COR-L47 (cell line): ENCODE measurements at places on chromosomes 11 and 22.

- DNase-seq, result peak; percentile 52
Measured at GRCh38 chr11:103659743-103660142, 376.7 kb upstream of the DDI1 start.

DNA sequence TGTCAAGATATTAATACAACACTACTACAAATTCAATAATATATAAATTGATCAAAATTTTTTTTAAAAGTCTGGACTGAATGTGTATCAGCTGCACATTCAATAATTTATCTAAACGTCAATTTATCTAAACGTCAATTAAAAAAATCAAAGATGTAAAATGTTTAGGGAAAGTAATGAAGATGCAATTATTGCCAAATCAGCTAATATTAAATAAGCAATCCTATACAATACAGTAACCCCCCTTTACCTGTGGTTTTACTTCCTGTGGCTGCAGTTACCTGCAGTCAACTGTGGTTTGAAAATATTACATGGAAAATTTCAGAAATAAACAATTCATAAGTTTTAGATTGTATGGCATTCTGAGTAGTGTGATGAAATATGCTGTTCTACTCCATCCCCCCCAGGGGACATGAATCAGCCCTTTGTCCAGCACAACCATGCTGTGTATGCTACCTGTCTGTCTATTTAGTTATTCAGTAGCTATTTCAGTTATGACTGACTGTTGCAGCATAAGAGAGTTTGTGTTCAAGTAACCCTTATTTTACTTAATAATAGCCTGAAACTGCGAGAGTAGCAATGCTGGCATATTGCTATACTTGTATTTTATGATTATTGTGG lies 72.2 kb downstream of the CWF19L2 start:
- DNase-seq, result no peak

DNA sequence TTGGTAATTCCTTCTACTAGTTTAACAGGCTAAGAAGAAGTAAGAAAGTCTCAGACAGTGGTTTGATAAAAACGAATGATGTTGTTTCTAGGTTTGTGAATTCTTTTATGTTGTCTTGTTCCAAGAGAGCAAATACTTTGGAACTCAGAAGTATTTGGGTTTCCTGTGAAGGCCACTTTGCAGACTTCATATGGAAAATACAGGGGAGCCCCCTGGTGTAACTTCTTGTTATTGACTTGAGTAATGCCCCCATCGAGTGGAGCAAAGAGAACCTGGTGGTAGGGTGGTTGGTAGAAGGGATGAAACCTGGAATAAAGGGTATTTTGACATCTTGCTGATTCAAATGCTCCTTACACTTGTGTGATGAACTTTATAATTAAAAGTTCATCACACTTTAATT lies 40.0 kb upstream of the PTH start:
- DNase-seq, result no peak

- DNase-seq, result no peak
Measured at GRCh38 chr11:22666688-22667439, 453 bp downstream of the GAS2 start.

DNA sequence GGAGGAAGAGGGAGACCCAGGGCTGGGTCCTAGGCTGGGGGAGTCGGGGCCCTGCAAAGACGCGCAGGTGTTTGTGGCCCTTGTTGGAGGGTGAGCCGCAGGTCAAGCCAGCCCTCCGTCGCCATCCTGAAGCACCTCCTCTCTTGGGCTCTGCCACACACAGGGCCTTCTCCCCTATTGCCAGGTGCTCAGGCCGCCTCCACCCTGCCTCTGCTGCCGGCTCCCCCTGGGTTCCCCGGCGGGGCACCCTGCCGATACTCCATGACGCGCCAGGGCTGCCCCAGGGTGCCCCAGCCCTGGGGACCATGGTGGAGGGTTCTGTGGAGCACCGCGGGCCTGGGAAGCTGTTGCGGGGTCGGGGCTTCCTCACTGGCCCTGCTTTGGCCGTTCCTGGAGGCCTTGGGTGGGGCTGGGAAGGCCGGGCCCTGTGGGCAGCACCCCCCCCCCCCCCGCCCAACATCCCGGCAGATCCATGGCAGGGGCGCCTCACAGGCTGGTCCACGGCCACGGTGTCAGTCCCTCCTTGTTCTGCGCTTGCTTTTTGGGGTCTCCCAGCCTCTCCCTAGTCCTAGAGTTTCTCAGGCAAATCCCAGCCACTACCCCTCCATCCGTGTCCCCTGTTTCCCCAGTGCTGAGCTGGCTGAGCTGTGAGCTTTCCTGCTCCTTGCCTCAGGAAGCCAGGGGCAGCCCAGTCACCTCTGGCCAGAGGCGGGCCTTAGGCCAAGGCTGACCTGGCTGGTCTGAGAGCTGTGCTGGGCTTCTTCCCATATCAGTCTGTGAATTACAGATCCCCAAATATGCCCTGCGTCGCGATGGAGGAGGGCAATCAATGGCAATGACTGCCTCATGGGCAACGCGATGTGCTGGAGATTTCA lies 2.3 kb upstream of the ADORA2A start:
- no peak for DNase-seq

DNA sequence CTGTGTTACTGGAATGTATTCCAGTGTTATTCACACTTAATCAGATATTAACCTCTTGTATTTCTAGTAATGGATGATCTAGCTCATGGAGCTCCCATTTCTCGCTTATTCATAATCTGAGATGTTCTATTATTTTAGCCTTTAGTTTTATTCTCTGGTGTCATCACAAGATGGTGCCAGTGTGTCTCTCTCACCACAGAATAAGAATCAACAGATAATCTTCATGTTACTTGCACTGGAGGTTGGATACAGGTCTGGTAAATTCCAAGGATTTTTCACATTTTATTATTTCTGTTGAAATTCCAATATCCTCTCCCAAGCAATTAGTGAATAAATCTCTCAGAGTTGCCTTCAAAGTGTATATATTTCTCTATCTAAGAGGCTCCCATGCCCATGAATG lies 74.6 kb downstream of the CASP12 start:
- no peak for DNase-seq

DNA sequence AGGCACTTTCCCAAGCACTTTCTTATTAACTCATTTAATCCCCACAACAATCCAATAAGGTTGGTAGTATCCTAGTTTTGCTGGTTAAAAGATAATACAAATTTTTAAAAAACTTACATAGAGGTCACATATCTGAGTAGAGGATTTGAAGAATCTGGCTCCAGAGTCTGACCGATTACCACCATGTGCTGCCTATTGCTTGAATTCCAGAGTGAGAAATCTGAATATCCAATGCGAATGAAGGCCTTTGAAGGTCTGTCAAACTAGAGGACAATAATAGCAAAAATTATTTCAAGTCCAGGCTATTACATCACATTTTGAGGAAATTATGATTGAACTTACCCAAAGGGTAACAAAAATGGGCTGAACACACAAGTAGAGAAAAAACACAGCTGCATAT lies 77.8 kb upstream of the BIRC3 start:
- no peak for DNase-seq

DNA sequence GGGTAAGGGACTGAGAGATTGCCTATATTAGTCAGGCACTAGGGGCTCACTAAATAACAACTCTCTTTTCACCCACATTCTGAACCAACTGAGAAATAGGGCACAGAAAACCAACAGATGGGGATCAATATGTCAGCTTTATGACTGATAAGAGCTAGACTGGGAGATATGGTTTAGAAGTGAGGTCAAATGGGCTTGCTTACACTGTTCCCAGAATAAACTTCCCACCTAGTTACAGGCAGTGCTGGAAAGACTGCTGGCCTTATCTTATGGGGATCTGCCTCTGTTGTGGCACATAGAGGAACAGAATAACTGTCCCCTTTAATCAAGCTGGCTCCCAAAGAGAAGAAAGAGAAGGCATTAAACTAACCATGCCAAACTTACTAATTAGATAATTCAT lies 10.6 kb upstream of the RRAS2 start:
- DNase-seq, result no peak

DNA sequence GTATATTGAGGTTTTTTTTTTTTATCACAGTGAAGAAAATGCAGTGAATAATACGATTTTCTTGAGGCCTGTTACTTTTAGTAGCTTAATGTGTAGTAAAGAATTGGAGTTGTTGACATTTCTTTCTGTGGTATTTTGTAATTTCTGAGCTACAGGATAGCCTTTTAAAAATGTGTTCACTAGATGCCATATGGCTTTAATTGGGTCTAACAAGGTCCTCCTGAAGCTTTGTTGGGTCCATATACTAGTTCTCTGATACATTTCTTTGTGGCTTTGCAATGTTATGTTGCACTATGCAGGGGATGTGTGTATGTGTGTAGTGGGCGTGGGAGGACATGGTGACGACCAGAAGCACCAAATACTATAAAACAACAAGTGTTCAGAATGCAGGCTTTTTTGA lies 25.1 kb downstream of the FBXO7 start:
- no peak for DNase-seq

DNA sequence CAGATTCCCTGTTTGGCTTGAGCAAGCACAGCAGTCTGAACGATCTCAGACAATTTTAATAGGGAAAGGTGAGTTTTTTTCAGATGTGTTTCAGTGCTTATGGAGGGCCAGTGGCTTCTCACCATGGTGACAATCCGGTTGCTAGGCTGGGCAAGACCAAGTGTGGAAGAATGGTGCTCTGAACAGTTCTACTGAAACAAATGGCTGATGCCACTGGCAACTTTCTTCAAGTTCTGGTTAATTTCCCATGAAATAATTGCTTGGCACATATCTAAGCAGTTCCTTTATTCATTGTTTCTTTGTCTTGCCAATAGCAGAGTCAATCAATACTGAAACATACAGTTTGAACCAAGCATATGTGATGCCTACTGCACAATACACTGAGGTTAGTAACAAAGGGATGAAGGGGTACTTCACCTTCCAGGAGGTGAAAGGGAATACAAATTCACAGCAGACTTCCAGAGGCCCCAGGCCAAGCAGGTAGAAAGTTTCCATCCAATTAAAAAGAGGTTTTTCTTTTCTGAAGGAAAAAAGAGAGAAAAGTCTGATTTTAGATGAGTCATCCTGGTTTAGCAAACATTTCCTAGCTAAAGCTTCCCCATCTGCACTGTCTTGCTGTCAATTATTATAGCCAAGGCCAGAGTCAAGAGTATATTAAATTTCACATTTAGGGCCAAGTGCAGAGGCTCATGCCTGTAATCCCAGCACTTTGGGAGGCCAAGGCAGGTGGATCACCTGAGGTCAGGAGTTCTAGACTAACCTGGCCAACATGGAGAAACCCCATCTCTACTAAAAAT lies 21.2 kb upstream of the NDUFC2 start:
- no peak for DNase-seq

DNA sequence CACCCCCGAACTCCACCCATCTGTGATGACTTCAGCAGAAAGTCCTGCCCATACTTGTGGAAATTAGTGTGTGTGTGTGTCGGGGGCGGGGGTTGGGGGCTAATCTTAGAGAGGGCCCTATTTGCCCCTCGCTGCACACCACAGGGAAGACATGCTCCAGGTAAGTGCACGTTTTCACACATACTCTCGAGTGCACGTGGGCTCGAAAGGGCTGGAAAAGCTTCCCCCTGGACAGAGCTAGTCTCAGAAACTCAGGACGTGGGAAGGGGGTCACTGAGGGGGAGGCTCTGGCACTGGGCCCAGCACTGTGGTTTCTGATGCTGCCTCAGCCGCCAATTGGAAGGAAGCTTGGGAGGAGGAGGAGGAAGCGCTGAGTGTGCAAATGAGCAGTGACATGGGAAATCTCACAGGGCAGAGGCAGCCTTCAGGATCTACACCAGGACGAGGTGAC lies 40.7 kb upstream of the CD82 start:
- no peak for DNase-seq

DNA sequence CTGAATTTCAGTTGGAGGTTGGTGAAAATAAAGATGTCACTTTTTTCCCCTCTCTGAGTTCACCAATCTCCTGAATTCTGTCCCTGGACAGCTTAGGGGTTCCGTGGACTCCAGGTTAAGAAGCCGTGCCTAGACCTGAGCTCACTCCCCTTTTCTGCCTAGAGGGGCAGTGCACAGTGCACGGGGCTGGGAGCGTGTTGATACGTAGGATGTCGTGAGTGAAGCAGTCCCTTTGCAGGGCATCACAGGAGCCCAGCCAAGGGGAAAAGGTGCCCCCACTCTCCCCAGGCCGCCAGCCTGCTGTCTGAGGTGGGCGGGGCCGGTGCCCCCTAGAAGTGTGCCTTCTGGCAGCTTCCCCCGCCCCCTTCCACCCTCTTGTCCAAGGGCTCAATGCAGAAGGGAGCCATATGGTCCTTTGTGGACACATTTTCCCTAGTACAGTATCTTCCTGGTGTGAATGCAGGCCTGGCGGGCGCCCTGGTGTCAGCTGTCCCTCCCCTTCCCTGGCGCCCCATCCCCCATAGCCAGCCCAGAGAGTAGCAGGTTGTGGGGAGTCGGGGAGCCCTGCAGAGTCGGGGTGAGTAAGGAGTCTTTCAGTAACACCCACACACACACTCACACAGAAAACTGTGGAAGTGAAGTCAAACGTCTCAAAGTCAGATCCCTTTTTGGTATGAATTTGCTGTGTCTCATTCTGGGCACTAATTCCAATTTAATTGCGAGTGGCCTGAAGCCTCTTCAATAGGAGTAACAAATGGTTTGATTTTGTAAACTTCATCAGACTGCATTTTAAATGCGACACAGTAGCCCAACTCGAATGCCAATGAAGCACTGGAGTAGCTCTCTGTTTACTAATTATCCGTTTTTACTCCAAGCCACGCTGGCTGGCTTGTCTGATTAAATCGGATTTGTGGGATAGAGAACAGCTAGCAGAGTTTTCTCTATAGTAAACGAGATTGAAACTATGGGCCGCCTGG lies 67.5 kb upstream of the NNMT start:
- DNase-seq, result no peak

GRCh38 chr11:289398-289711 lies 429 bp downstream of the PGGHG start:
- no peak for DNase-seq

GRCh38 chr11:117488996-117489952 lies 161.6 kb downstream of the CEP164 start:
- no peak for DNase-seq

DNA sequence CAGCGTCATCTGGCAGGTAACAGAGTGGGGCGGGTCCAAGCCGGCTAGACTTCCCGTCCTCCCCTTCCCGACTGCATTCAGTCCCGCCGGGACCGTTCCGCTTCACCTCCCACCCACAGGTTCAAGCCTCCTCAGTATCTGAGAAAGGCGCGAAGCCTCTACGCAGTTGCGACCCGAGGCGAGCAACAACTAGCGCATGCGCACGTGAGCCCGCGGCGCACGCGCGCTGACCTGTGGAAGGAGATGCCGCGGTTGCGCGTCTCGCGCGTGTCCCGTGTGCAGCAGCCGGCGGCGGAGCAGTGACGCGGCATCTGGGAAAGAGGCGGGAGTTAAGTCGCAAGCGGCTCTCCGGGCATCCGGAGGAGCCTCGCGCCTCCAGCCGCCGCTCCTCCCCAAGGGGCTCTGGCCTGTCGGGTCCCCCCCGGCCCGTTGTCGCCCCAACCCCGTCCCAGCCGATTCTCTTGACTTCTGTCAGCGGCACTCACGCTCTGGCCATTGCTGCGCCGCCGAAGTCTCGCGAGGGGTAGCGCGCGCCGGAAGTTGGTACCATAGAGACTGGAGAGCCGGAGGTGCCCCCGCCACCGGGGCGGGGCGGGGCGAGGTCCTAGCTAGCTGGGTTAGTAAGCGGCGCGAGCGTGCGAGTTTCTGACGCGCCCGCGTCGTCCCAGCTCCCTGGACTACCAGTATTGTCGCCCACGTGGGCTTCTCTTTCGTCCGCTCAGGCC lies at the start of gene THAP7:
Gene THAP7, minus strand, starts transcription at position 518 of the 725 bp plus-strand sequence. Its CDS starts 207 bp downstream, at position 311.
- peak; percentile 93 for DNase-seq
